ENCODE measurements at places on chromosomes 13 and 19. TPM values are rescaled to one million over a fixed set of nuclear protein-coding genes. Genes with fewer than 3 reads are reported as not detected.

CADM4 gene
- total RNA-seq = 28.7 TPM

DNA sequence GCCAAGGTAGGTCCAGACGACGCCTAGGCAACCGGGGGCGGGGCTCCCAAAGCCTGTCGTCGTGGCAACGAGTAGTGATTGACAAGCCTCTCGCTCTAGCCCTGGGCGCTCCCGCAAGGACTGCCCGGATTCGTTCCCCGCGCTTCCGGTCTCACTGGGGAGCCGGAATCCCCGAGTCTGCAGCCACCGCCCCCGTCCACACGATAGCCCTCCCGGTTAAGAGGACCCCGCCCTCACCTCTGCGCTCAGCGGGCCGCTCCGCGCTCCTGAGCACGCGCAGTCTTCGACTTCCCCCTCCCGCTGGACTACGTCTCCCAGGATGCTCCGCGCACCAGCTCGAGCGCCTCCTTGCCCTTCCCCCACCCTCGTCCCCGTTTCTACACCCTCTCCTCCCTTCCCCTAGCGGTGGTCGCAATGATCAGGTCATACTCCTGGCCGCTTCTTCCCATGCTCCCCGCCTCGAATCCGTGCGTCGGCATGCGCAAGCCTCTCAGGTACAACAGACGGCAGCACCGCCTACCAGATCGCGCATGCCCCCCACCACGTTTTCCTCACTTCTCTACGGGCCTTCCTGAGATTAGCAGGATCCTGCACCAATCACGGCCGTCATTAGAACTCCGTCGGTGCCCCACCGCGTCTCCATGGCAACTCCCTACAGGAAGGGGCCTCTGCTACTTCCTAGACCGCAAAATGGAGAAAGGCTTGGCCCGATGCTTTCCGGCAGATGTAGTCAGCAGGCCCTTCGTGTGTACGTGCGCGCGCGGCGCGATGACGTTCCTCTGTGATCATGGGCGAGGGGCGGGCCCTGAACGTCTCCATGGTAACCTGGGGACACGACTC is at the start of gene MZF1:
TSS of gene MZF1 (minus strand) at position 518 of the 840 bp plus-strand sequence. CDS start 1,946 bp downstream, outside the sequence.
- H3K36me3 ChIP-seq = peaks cover 14% of the 10 kb centered on the region
- DNase-seq = peak; percentile 100
- H3K27ac ChIP-seq = peak within 1 kb of the TSS; percentile 91
- H3K27me3 ChIP-seq = no peaks in the 10 kb centered on the region
- H3K4me3 ChIP-seq = peak within 1 kb of the TSS; percentile 86

GRCh38 chr19:9939301-9939913 is 3.1 kb upstream of the OLFM2 start:
- no peak overlapping the region for H3K27ac ChIP-seq
- no peak overlapping the region for H3K4me3 ChIP-seq
- no peaks in the 10 kb centered on the region for H3K27me3 ChIP-seq
- H3K36me3 ChIP-seq = no peaks in the 10 kb centered on the region

GRCh38 chr19:45442778-45443461 is 19.2 kb upstream of the ERCC1 start:
- no peaks in the 10 kb centered on the region for H3K27me3 ChIP-seq
- no peaks in the 10 kb centered on the region for H3K36me3 ChIP-seq
- DNase-seq = no peak
- H3K4me3 ChIP-seq = peak overlapping the region; percentile 48

IGFL1 gene
- not detected for total RNA-seq

DLL3 gene
- 0.17 TPM for total RNA-seq

DNA sequence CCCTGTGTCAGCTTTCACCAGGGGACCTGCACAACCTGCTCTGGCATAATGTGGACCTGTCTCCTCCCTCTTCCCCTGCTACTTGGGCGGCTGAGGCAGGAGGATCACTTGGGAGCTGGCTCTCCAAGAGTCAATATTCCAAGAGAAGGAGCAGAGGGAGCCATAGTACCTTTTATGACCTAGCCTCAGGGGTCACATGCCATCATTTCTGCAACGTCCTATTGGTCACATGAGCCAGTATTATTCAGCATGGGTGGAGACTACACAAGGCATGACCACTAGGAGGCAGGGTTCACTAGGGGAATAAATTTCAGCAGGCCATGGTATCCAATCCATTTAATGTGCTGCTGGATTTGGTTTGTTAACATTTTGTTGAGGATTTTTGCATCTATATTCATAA is 12.0 kb upstream of the SHFL start:
- peaks cover 1% of the 10 kb centered on the region for H3K4me1 ChIP-seq
- no peaks in the 10 kb centered on the region for H3K36me3 ChIP-seq
- DNase-seq = peak; percentile 40
- H3K27me3 ChIP-seq = peaks cover 3% of the 10 kb centered on the region
- no peak overlapping the region for H3K27ac ChIP-seq
- H3K4me3 ChIP-seq = no peak overlapping the region

Measured in HCT116 (cell line).